Activated T-helper 1 cell treated with Interleukin-2 at 50 U/mL for 16 hours (primary cell): ENCODE measurements at places on chromosomes 16 and 17.

DNA sequence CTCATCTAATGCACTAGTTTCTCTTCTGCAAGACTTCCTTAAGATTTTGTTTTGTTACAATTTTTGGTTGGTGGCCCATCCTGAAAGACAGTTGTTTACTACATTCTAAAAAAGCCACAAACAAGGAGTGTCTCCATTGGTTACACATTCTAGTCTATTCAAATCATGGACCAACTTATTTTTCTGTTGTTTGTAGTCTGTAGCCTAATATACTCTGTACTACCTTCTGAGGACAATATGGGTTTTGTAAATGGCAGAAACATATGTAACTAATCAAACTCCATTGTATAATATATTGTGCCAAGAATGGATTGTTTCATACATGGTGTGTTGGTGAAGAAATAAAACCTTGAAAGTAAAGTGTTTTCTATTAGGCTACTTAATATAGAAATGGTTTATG, 79.5 kb upstream of the DHX40 start:
- DNase-seq, result no peak

- no peak for DNase-seq
Measured at GRCh38 chr17:45729294-45729907, 54.7 kb upstream of the CRHR1 start.

- no peak for DNase-seq
Measured at GRCh38 chr17:64187093-64187895, 57.4 kb upstream of the ERN1 start.

DNA sequence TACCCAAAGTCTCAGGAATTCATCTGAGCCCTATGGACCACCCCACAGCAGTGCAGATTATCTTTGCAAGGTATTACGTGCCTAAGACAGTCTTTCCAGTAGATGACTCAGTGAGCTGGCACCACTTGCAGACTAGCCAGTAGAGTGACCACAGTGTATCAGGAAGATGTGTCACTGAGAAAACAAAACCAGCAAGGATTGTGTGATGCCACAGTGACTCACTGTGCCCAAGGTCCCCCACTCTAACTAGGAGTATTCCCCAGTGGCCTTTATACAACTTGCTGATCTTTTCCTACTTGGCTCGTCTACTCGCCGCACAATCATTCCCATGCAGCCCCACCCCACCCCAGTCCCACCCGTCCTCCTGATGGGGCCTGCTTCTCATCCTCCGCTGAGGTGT, 26.8 kb upstream of the PRKCA start:
- no peak for DNase-seq

DNA sequence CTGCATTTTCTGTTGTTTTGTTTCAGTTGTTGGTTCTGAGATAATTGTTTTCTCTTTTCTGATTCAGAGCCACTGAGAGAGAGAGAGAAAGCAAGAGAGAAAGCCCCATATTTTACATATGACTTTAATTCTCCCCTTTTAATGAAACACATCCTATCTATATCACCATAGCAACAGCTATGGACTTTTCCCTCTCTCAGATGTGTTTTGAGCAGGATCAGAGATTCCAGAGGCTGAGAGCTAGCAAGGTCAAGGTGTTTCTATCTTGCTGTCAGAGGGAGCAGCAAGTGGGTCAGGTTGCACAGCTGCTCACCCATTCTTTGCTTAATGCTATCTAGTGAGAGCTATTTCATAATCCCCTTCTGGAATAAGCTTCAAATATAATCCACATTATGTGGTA, 415.9 kb downstream of the CA10 start:
- no peak for DNase-seq

GRCh38 chr17:44311562-44312181, 3.3 kb downstream of the RUNDC3A start:
- DNase-seq, result no peak

GRCh38 chr16:65745-66144, 6.7 kb downstream of the RHBDF1 start:
- peak; percentile 71 for DNase-seq

DNA sequence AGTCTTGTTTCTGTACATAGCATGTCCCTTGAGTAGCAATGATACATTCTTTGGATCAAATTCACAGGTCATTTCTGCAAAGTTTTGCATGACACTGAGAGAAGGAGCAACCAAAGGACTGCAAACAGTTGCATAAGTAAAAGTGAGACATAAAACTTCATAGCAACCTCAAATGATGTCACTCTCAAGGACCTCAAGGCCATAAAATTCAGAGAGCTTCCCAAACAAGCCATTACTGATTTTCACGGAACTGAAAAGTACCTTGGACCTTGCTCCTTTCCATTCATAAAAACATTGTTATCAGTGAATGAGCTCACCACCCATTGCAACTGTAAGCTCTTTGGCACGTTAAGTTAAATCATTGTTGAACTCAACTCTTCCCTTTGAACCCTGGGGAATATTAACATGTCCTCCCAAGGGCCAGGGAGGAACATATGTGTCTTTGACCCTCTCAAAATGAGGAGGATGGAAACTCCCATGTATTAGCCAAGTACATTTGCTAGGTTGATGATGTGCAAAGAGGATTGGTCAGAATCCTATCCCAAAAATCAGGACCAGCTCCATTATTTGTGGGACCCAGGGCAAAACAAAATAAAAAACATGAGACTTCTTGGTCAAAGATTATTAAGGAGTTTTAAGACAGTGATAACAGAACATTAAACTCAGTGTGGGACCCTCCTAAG, 275.0 kb upstream of the DYNLRB2 start:
- no peak for DNase-seq

DNA sequence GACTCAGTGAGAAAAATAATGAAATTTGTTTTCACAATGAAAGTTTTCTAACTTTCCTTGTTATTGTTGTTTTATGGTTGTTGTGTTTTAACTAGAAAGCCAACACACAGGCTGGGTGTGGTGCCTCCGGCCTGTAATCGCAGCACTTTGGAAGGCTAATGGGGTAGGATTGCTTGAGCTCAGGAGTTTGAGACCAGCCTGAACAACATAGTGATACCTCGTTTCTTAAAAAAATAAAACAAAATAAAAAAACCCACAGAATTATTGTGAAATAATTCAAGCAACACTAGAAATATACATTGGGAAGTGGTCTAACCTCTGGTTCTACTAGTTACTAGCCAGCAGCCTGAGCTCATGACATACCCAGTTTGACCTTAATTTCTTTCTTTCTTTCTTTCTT, 630 bp downstream of the MILR1 start:
- no peak for DNase-seq

- DNase-seq, result no peak
Measured at GRCh38 chr17:66638707-66639479, 196.0 kb upstream of the CACNG5 start.

- DNase-seq, result no peak
Measured at GRCh38 chr17:14779241-14779640, 478.4 kb downstream of the HS3ST3B1 start.

DNA sequence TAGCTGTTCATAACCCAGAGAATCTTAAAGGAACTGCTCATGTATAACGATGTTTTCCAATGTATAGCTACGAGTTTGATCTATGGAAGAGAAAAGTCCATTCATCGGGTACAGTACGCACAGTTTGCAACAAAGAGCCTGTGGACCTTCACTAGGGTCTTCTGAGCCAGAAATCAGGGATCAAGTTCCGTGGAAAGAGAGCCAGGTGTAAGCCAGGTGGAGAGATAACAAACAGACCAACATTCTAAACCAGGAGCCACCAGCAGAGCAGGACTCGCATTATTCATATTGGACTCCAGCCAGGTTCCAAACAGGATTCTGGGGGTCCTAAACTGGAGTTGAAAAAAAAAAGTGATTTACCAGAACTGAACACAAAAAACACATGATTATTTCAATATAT, 505.4 kb upstream of the C16orf82 start:
- DNase-seq, result no peak

GRCh38 chr17:72350073-72350472, 229.3 kb downstream of the SOX9 start:
- no peak for DNase-seq

DNA sequence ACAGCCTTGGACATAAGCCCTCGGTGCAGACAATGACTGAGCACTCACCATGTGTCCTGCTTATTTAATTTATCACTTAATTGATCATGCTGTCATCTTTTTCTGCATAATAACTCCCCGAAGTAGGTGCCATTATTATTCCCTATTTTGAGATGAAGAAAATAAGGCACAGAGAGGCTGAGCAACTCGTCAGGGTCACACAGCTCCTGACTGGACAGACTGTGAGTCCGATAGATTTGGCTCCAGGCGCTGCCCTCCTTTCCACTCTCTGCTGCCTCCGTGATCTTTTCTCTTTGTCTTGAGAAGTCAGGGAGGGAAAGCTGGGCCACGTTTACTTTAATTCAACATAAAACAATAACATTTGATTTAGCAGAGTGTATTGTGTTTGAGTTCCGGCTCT, 19.0 kb upstream of the N4BP1 start:
- no peak for DNase-seq

DNA sequence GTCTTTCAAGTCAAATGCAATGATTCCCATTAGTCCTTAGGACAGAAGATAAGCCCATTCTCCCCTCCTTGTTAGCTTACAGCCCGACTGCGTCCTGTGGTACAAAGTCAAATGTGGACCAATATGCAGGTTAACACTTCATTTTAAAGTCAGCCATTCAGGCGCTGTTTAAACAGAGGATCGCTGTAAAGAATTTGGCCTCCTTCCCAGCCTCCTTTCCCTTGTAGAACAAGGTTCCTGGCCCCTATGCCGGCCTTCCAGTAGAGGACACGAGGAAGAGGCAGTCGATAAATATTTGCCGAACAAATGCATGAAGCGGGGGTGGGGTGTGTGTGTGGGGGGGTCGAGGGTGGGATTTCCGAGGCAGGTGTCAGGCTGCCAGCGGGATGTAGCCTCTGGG, 4.3 kb downstream of the SDK2 start:
- no peak for DNase-seq

DNA sequence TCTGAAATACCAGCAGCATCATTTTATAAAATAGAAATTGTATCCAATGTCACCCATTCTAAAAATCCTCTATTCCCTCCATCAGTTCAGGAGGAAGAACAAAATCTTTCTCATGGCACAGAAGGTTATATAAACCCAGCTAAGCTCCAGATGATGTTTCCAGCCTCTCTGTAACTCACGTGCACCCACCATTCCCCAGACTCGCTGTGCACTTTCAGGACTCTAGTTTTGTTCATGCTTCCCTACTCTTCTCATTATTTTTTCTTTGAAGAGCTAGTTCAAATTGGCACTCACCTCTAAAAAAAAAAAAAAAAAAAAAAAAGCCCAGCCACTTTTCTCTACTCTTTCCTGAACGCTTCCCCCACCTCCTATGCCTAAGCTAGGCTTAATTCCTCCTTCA, 36.0 kb upstream of the SHISA6 start:
- no peak for DNase-seq

DNA sequence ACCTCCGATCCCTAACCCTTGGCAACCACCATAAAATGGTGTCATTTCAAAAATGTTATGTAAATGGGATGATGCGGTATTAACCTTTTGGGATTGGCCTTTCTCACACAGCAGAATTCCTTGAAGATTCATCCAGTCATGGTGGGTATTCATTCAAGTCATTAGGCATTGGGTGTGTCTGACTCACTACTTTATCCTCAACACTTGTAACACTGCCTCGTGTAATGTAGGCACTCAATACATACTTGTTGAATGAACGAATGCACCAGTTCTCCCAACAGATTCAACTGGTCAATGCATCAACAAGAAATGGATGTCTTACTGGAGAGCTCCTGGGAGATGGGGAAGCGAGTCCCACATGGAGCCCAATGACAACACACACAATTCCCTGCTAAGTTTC, 21.8 kb upstream of the GAN start:
- no peak for DNase-seq

DNA sequence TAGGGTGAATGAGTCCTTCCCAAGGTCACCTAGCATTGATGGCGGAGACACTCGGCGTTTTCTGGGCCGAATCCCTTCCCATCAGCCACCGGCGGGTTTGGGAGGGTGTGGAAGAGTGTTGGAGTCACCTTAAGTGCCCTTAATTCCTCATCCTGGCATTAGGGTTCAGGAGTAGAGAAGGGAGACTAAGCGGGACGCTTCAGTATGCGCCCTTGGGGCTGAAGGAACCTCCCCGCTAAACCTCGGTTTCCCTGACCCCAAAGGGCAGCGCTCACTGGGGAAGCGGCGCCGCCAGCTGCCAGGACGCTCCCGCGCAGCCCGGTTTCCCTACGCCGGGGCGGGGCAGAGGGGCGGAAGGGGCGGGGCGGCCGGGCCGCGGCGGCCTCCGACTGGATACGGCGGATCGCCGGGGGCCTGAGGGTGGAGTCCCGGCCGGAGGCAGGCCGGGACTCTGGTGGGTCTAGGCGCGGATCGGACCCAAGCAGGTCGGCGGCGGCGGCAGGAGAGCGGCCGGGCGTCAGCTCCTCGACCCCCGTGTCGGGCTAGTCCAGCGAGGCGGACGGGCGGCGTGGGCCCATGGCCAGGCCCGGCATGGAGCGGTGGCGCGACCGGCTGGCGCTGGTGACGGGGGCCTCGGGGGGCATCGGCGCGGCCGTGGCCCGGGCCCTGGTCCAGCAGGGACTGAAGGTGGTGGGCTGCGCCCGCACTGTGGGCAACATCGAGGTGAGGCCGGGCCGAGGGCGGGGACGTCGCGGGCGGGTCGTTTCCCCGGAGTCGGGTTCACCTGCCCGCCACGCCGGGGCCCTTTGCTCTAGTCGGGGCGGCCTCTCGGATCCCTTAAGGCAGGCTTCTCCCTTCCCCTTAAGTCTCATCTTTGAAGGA, at the start of gene DHRS11:
TSS of gene DHRS11 (plus strand) at position 446 of the 882 bp plus-strand sequence. CDS start at position 577, 131 bp downstream.
- peak; percentile 69 for DNase-seq

DNA sequence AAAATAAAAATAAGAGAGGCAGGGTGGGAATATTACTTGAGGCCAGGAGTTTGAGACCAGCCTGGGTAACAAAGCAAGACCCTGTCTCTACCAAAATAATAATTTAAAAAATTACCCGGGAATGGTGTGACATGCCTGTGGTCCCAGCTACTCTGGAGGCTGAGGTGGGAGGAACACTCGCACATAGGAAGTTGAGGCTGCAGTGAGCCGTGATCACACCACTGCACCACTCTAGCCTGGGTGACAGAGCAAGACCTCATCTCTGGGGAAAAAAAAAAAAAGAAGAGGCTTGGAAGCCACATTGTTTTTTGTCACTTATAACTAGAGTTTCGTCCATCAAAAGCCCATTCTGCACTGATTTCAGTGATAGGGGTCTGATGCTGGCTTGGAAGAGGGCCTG, 3.3 kb upstream of the TMEM235 start:
- DNase-seq, result no peak

- no peak for DNase-seq
Measured at GRCh38 chr16:56354746-56355145, 70.6 kb downstream of the AMFR start.

- no peak for DNase-seq
Measured at GRCh38 chr16:85436207-85436606, 176.9 kb upstream of the GSE1 start.

GRCh38 chr17:60969500-60970037, 291.9 kb downstream of the BCAS3 start:
- DNase-seq, result no peak

DNA sequence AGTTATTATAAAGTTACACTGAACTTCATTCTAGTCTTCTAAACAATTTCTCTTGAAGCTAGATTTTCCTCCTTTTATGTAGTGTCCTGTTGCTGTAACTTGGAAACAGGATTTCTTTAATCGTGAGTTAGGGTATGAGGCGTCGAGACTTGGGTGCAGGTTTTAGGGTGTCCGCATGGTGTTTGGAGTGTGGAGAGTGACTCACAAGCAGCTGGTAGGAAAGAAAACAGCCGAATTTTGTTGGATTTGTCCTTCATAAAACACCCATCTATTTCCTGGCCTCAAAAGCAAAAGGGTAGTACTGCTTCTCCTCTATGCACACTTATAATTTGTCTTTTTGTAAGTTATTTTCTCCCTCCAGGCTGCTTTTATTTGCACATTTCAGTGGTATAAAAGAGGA, 1.6 kb downstream of the RPTOR start:
- no peak for DNase-seq
